ENCODE measurements at places on chromosomes 7 and 10.

GRCh38 chr7:69739931-69740431 is 141.7 kb downstream of the AUTS2 start:
- peak; percentile 80 for DNase-seq

GRCh38 chr7:134315679-134316538 is 821 bp downstream of the SLC35B4 start:
- no peak for DNase-seq

DNA sequence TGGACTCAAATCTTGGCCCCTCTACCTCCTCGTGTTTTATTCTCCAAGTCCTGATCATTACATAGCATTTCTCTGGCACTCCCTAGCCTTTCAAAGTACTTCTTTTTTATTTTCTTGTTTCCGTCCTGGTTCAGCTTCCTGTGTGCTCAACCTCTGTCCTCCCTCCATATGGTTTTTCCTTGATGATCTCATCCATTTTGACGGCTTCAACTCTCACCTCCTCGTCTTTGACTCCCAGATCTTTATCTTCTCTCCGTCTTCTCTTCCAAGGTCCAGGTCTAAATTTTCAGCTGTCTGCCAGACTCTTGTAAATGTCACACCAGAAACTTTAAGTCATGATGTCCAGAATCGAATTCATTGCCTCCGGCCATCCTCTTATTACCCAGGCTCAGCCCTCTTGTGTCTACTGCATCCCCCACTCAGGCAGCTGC is 23.3 kb upstream of the GFRA1 start:
- no peak for DNase-seq

- DNase-seq: peak; percentile 91
These were observed 82.7 kb upstream of the C1GALT1 start for GRCh38 chr7:7099584-7100014.

- no peak for DNase-seq
These were observed 202.7 kb downstream of the EBF3 start for GRCh38 chr10:129761197-129761972.

DNA sequence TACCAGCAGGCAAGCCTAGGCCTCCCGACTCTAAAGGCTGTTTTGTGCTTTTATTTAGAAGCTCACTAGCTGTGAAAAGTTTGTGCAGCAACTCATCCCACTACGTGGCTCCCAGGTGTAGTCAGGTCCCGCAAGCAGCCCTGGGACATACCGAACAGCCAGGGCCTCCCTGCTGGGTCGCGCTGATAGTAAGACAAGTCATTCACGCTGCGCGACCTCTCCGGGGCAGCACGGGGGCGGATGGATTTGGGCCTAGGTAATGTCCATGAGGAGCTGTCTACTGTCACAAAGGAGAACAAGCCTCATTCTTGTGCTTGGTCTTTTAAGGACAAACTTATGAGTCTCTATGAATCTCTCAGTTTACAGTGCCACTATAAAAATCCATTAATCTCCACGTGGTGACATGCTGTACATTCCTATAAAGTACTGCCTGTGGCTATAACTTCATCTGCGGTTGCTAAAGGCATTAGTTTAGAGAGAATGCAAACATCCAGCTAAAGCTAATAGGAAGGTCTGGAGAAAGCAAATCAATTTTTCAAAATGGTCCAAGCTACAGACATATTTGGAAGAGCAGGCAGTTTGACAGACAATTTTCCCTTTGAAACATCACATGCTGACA is 546.8 kb downstream of the PHTF2 start:
- no peak for DNase-seq

DNA sequence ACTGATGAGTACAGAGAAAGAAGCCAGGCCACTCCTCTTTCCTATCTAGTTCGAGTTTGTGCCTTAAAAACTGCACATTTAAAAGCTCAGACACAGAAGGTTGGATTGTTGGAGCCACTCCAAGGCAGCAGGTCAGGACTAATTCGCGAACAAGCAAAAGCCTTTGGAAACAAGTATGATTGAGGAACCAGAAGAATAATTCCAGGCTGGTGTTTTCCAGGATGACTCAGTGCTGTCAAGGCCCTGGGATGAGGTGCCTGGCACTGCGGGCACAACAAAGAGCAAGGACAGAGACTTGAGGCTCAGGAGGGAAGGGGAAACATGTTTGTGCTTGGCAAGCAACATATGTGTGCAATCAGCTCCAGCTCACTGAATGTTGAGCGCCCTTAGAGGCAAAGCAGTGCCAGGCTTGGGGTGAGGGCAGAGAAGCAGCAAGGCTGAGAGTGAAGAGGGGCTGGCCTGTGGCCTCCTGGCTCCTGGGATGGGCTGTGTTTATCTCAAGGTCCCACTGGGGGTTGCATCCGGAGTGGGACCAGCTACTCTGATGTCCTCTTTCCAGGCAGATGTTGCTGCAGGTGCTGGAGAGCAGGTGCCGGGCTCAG is 44.1 kb downstream of the VSTM4 start:
- no peak for DNase-seq
